CD8-positive, alpha-beta memory T cell (primary cell): ENCODE measurements at places on chromosomes 16 and 17.

DNA sequence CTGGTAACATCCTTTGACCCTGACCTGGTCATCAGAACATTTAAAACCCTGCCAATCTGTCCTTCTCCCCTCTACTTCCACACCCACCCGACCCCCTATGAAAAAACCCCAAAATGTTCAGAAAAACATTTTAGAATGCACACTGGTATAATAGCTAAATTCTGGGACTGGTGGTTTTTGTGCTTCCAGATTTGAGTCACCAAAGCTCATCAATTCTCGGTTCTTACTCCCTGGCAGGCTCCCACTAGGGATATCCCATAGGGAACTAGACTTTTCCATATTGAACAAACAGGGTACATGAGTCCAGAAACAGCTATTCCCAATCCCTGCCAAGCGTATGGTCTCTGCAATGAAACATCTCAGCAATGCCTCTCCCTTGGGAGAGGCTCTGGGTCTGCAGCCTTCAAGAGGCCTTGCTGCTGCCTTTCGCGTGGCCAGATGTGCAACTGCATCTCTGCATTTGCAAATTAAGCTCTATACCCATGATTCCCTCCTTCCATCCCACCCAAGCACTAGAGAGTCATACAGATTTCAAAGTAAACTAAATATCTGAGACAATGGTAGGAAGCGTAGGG is 67.7 kb downstream of the SMG6 start:
- DNase-seq = no peak

DNA sequence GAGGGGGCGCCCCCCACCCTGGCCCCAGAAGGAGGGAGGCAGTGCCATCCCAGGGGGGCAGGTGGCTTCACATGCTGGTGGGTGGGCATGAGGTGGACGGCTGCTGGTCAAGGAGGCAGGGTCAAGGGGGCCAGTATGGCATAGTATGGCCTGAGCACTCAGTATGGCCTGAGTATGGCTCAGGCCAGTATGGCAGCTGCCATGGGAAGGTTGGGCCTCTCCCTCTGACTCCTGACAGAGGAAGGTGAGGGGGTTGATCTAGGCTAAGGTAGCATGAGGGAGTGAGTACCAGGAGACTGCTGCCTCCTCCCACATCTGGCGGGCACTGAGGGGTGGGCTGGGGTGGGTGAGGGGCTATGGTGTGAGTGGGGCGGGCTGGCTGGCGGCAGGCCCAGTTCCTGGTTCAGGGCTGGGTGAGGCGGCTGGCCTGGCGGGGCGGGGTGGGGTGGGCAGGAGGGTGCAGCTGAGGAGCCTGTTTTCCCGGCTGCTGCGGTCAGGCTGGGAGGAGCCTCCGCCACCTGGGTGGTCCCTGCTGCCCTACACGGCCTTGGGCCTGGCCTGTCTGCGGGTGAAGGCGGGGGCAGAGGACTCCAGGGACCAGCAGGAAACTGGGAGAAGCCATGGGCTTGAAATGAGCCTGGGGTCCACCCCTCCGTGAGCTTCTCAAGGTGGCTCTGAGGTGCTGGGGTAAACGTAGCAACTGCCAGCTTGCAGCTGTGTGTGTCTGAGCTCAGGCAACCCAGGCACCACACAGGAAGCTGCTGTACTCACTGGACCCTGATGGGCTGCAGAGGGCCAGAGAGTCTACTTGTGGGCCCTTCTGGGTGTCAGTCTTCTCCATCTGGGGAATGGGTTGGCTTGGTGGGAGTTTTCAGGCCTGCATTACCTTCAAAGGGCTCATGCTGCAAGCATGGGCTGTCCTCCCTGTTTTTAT is 57.0 kb downstream of the RAI1 start:
- DNase-seq = no peak

DNA sequence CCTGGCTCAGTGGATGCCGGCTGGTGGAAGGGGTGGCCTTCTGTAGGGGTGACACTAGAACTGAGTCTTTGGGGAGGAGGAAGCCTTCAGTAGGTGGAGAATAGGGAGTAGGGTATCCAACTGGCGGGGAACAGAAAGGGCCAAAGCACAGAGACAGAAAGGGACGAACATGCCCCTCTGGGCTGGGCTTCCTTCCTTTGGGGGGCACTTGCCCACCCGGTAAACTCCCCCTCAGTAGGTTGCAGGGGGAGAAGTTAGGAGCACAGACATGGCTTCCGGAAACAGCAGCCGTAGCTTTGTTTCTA is 774 bp downstream of the ENGASE start:
- DNase-seq = no peak

DNA sequence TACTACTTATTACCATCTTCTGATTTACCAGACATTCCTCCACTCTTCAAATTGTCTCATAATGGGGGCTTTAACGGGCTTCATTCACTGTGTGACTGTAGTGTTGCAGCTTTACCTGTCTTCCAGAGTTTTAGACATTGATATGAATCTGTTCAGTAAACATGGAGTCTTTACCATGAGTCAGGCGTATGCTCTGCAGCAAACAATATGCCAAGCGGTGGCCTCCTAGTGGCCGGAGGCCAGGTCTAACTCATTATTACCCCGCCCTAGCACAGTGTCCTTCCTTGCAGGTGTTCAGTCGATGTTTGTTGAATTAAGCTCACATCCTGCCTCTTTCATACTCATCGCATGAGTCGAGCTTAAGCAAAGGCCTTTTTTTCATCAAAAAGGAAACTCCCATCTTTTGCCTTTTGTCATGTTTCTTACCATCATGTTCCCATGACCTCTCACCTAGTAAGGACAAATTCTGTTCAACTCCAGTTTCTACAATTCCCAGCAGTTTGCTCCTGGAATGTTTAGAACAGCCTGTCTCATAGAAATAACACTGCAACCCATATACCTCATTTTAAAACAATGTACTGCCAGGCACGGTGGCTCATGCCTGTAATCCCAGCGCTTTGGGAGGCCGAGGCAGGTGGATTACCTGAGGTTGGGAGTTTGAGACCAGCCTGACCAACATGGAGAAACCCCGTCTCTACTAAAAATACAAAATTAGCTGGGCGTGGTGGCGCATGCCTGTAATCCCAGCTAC is 39.4 kb downstream of the TUBD1 start:
- DNase-seq = no peak

DNA sequence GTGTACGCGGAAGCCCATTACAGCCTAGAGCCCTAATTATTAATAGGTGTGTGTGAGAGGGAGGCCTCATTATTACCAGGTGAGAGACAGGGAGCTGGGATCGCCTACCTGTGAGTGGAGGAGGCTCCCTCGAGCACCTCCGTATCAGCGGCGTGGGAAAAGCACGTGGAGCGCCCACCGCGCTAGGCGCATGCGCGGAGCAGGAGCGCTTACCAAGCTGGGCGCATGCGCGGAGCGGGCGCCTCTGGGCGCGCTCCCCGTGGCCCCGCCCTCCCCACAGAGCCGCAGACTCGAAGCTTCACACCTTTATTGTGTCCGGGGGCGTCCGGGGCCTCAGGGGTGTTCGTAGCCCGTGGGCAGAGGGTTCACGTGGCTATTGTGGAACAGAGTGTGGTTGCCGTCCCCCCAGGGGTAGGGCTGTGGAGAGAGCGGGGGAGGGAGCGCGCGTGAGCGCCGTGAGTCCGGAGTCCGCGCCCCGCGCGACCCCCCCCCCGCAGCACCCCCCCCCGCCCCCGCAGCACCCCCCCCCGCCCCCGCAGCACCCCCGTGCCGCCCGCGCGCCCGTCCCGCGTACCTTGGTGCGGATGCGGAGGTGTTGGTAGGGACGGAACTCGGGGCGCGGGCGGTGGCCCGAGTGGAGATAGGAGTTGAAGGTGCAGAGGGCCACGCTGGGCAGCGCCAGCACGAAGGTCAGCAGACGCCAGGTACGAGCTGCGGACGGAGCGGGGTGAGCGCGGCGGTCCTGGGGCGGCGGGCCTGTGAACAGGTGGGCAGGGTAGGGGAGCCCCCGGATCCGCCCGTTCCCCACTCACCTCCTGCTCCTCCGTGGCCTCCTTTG is 500 bp downstream of the COX6A2 start:
- DNase-seq = peak; percentile 70

- peak; percentile 24 for DNase-seq
Measured at GRCh38 chr16:89044418-89045180, 49.1 kb upstream of the ACSF3 start.

DNA sequence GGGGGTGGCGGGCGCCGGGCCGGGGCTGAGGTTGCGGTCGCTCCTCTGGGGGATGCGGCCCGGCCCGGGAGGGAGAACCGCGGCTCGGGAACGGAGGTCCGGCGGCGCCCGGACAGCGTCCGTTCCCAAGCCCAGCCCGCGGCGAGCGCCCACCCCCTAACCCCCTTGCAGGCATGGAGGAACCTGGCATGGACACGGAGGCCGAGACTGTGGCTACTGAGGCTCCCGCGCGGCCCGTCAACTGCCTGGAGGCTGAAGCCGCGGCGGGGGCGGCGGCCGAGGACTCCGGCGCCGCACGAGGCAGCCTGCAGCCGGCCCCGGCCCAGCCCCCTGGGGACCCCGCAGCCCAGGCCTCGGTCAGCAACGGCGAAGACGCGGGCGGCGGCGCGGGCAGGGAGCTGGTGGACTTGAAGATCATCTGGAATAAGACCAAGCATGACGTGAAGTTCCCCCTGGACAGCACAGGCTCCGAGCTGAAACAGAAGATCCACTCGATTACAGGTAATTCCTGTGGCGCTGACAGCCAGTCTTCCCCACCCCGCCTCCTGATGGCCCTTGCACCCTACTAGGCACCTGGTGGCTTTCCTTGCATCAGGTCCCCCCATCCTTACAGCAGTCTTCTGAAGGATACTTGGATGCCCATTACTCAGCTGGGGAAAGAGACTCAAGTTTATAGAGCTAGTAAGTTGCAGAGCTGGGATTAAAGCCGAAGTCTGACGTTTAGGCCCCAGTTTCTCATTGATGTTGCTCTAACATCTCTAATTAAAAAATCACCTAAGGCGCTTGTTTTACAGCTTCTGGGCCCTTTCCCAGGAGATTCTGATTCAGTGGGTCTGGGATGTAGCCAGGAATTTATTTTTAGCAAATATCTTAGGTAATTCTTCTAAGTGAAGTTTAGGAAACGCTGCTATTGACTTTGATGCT is 514 bp downstream of the UBFD1 start:
- peak; percentile 2 for DNase-seq

DNA sequence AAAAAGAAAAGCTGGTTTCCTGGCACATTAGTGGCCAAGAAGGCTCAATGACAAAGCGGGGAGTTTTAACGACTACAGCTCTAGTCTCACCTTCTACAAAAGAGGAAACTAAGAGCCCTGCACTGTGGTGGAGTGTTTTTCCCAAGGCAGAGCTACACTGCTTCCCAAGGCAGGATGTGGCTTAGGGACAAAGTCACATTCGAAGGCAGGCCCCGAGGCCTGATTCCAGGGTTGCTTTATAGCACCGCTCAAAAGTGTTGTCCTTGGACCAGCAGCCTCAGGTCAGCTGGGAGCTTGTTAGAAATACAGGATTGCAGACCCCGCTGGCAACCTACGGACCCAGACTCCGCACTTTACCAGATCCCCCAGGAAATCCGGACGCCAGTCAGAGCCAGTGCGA is 23.8 kb downstream of the TMEM92 start:
- DNase-seq = no peak

DNA sequence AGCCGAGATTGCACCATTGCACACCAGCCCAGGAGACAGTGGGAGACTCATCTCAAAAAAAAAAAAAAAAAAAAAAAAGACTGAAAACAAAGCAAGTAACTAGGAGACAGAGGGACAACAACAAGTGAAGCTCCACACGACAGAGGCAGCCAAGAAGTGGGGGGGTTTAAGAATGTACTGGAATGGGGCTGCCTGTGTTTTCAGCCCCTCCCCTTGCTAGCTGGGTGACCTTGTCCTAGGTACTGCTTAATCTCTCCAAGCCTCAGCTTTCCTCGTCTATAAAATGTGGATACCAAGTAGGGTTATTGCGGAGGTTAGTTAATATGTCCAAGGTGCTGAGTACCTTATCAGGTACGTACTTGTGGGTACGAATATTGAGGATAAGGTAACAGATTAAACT is 163.8 kb upstream of the CACNG5 start:
- no peak for DNase-seq

DNA sequence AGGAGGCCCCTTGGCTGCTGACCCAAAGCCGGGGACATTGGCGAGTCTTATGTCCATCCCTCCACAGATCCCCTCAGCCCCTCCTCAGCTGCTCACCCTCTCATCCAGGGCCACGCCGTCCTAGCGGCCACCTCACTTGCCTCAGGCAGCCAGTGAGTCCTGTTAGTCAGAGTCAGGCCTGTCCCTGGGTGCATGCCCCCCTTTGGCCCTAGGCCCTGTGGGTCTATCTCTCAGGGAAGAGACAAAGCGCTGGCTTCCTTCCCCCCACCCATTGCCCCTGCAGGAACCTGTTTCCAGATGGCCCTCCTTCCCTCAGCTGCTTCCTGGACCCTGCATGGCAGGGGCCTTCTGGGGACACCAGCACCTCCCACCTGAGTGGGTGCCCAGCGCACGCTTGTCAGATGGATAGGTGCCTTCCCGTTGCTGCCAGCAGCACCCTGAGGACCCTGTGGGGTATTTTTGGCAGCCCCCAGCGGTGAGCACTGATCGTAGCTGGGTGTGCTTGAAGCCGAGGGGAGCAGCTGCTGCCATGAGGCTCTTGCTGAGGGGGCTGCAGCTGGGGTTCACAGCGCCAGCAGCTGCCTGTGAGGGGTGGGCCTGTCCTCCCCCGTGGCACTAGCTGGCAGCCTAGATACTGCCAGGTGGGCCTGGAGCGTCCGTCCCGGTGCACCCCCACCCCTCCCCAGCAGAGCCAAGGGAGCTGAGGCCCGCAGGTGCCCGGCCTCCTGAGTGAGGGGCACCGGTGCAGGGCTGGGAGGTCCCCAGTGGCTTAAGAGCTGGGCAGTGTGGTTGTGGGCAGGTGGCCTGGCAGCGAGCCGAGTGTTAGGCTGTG is 8.4 kb downstream of the DBNDD1 start:
- DNase-seq = no peak

DNA sequence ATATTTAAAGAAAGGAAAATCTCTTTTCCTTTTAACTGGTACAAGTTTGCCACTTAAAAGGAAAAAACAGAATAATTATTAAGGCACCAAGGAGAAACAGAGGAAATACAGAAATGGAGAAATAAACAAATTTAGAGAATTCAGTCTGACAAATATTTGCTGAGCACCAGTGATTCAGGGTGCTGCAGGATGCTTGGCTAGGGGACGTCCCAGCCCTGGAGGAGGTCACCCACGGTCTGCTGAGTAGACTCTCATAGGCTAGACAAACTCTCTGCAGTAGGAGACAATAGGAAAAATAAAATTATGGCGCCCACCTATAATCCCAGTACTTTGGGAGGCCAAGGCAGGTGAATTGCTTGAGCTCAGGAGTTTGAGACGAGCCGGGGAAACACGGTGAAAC is 15.9 kb downstream of the C1QTNF1 start:
- no peak for DNase-seq

DNA sequence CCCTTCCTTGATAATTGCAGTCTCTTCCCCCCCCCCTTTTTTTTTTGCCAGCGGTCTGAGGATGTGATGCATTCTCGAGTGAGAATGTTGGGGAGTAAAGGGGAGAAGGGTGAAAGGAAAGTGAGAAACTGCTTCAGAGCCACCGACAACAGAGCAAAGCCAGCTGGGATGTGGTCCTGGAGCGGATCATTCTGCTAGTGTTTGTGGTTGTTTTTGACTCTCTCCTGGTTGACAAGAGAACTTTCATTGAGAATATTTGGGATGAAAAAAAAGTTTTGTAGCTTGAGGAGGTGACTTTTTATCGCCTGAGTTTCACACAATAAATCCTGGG is 1.3 kb downstream of the NF1 start:
- DNase-seq = no peak
